ENCODE measurements at places on chromosomes 5 and 9. TPM values are rescaled to one million over a fixed set of nuclear protein-coding genes. Genes with fewer than 3 reads are reported as not detected.

Gene PLCXD3
- total RNA-seq, result 104 TPM

Gene ZNF879
- 4.1 TPM for total RNA-seq

DNA sequence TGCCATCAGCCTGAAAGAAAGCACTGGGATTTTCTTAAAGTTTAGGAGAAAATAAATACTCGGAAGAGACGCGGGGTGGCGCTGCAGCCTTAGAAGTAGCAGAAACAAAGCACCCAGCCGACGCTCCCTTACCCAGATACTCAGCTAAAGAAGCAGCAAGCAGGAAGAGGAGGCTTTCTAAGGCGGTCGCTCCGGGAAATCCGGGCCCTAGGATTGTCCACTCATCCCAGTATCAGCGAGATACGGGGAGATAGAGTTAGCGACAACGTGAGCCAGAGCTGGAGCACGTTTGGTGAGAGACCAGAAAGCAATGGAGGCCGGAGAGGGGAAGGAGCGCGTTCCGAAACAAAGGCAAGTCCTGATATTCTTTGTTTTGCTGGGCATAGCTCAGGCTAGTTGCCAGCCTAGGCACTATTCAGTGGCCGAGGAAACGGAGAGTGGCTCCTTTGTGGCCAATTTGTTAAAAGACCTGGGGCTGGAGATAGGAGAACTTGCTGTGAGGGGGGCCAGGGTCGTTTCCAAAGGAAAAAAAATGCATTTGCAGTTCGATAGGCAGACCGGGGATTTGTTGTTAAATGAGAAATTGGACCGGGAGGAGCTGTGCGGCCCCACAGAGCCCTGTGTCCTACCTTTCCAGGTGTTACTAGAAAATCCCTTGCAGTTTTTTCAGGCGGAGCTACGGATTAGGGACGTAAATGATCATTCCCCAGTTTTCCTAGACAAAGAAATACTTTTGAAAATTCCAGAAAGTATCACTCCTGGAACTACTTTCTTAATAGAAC lies at the start of gene PCDHB2:
PCDHB2 (plus strand) TSS at position 135 of the 782 bp plus-strand sequence; CDS start at position 311, 176 bp downstream.
- no peak within 1 kb of the TSS for H3K27ac ChIP-seq
- no peaks in the 10 kb centered on the region for H3K36me3 ChIP-seq
- DNase-seq, result no peak
- H3K4me1 ChIP-seq, result no peaks in the 10 kb centered on the region
- H3K27me3 ChIP-seq, result peaks cover 60% of the 10 kb centered on the region

Gene GRXCR2
- 0.94 TPM for total RNA-seq

DNA sequence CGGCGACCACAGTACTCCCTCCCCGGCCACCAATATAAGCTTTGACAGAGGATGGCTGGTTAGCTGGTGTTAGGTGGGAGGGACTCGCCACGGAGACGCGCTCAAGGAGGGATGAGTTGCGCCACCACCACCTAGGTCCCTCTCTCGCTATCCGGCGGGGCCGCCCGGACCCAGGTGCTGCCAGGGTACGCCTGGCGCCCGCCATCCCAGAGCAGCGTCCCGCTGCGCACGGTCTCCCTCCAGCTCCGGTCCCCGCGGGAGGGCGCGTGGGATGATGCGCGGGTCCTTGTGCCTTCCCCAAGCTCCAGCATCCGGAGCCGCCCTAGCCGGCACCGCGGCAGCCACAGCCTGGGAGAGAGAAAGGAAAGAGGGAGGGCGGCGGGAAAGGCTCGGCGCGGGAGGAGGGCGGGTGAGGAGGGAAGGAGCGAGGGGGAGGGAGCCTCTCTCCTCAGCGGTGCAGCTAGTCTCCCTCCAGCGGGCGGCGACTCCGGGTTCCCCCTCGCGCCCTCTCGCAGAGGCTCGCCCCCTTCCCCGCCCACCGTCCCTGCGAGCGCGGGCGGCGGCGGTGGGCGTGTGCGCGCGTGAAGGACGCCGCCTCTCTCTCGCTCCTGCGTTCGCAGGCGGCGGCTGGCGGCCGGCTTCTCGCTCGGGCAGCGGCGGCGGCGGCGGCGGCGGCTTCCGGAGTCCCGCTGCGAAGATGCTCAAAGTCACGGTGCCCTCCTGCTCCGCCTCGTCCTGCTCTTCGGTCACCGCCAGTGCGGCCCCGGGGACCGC lies at the start of gene CAMK4:
CAMK4 (plus strand) TSS at position 598 of the 774 bp plus-strand sequence; CDS start at position 698, 100 bp downstream.
- DNase-seq, result peak; percentile 54
- no peak within 1 kb of the TSS for H3K27ac ChIP-seq
- no peaks in the 10 kb centered on the region for H3K36me3 ChIP-seq
- H3K4me3 ChIP-seq, result peak within 1 kb of the TSS; percentile 59

Gene CDKN2B
- 5.2 TPM for total RNA-seq

Gene RASGRF2
- 11.7 TPM for total RNA-seq

GRCh38 chr9:110575945-110576344 lies 3.6 kb downstream of the SVEP1 start:
- no peak overlapping the region for H3K27ac ChIP-seq
- H3K4me1 ChIP-seq, result no peaks in the 10 kb centered on the region
- no peak overlapping the region for H3K4me3 ChIP-seq
- DNase-seq, result no peak

DNA sequence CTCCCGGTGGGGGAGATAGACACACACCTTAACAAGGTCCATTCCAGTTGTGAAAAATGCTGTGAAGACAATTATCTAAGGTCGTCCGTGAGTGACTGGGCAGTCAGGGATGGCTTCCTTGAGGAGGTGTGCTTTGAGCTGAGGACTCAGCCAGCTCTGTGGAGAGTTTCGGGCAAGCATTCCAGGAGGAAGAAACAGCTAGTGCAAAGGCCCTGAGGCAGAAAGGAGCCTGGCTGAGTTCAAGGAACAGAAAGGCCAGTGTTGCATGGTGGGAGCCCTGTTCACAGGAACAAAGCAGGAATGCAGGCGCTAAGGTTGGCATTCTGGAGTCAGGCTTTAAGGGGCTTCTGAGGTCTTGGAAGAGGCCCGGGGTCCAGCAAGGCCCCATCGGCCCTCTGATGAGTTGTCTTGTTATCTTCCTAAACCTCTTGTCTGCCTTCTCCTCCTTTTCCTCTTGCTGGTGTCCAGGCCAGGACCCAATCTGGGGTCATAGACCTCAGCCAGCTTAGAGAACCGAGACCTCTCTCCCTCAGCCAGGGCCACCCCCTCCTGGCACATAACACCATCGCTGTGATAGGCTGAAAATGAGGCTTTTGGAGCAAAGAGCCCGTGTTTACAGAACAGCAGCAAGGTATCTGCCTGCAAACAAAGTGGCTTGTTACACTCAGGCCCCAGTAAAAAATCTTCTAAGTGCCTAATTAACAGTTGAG lies 270.2 kb upstream of the MVB12B start:
- no peak overlapping the region for H3K4me3 ChIP-seq
- peaks cover 59% of the 10 kb centered on the region for H3K27me3 ChIP-seq
- no peak for DNase-seq
- H3K4me1 ChIP-seq, result no peaks in the 10 kb centered on the region
- H3K27ac ChIP-seq, result no peak overlapping the region
- H3K36me3 ChIP-seq, result no peaks in the 10 kb centered on the region

Gene DUSP1
- total RNA-seq, result 215 TPM

DNA sequence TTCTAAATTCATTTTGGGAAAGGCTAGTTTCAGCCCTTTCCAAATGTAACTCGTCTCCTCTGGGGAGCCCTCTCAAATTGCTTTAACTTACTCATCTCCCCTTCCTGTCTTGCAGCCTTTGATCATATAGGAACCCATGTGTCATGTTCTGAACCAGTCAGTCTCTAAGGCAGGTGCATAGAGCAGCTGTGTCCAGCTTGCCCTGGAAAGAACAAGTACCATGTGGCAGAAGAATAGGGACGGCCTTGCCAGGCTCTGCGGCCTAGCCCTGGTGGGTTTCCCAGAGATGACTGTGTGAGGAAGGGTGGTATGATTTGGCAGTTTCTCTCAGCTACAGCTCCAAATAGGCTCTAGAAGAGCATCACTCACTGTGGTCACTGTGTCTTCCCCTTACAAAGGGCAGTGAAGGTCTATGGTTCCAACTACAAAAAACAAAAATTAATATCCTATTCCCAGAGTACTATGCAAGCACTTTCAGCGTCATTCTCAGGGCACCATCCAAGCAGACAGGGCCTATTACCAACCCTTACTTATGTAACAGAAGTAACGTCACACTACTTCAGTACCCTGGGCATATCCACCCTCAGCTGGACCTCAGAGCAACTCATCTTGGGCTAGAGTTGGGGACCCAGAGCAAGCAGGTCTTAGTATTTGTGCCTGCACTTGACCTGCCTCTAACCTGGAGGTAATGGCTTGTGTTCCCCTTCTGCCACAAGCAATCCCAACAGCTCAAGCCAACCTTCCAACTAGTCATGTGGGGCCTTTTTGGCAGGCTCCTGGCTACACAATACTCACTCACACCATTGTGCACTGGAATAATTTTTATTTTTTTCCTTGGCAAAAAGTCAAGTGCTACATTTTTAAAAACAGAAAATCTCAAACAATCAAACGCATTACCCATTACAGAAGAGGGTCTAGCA lies 37.2 kb upstream of the UBAP2 start:
- peak overlapping the region; percentile 48 for H3K27ac ChIP-seq
- H3K4me3 ChIP-seq, result no peak overlapping the region
- H3K4me1 ChIP-seq, result no peaks in the 10 kb centered on the region
- peaks cover 27% of the 10 kb centered on the region for H3K36me3 ChIP-seq
- no peak for DNase-seq
- no peaks in the 10 kb centered on the region for H3K27me3 ChIP-seq

DNA sequence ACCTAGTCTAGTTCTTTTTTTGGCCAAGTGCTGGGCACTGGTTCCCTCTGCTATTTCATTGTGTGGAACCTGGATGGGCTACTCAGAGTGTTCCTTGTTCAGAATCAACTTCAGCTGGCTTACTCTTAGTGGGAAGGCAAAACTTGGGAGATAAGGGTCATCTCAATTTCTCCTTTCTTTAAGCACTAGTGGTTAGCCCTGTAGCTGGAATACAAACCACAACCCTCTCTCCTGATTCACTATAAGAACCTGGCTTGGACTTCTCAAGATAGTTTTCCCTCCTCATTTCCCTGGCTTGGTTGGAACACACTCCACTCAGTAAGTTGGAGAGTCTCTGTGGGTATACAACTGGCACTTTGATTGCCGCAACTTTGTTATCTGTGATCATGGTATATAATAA lies 35.1 kb downstream of the GRIA1 start:
- H3K4me1 ChIP-seq, result peaks cover 19% of the 10 kb centered on the region
- DNase-seq, result no peak
- H3K36me3 ChIP-seq, result no peaks in the 10 kb centered on the region
- no peak overlapping the region for H3K4me3 ChIP-seq
- H3K27me3 ChIP-seq, result no peaks in the 10 kb centered on the region

DNA sequence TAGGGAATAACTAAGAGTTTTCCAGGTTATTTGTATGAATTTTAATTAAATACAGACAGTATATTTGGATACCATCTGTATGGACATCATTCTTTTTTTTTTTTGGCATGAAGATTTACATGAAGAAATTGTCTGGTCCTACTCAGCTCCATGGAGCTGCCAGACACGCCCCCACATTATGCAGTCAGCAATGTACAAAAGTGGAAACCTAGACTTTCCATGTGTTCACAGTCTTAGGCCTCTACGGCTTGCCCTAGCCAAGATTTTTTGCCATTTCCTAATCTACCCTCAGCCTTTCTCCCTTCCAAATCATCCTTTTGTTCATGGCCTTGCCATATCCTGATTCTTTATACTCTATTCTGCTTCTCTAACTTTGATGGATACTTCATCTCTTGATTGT lies 207.1 kb downstream of the SGCD start:
- DNase-seq, result no peak
- no peaks in the 10 kb centered on the region for H3K27me3 ChIP-seq
- H3K4me1 ChIP-seq, result no peaks in the 10 kb centered on the region
- H3K4me3 ChIP-seq, result no peak overlapping the region

Gene PCDHB15
- total RNA-seq, result 4.5 TPM

DNA sequence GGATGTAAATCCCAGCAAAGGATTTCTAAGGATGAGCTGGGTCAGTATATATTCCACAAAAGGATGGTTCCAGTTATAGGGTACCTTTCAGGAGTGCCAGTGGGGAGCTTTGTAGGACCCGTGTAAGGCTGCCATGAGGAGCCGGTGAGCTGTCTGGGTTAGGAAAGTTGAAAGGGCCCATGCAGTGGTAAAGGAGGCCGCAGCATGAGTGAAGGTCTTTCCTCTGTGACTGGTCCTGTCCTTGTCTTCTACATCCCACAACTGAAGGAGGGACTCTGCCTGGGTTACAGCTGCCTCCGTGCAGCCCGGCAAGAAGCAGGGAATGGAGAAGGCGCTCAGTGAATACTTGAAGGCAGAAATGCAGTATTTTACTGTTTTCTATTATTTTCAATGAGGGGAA lies 58.9 kb downstream of the HSPA4 start:
- H3K36me3 ChIP-seq, result no peaks in the 10 kb centered on the region
- no peak overlapping the region for H3K27ac ChIP-seq
- H3K4me3 ChIP-seq, result no peak overlapping the region
- DNase-seq, result no peak
- H3K27me3 ChIP-seq, result no peaks in the 10 kb centered on the region
- peaks cover 8% of the 10 kb centered on the region for H3K4me1 ChIP-seq

Gene SLC25A2
- not detected for total RNA-seq

GRCh38 chr9:79129865-79130480 lies 441.8 kb upstream of the TLE4 start:
- H3K36me3 ChIP-seq, result no peaks in the 10 kb centered on the region
- no peak overlapping the region for H3K4me3 ChIP-seq
- no peaks in the 10 kb centered on the region for H3K4me1 ChIP-seq
- DNase-seq, result peak; percentile 18

DNA sequence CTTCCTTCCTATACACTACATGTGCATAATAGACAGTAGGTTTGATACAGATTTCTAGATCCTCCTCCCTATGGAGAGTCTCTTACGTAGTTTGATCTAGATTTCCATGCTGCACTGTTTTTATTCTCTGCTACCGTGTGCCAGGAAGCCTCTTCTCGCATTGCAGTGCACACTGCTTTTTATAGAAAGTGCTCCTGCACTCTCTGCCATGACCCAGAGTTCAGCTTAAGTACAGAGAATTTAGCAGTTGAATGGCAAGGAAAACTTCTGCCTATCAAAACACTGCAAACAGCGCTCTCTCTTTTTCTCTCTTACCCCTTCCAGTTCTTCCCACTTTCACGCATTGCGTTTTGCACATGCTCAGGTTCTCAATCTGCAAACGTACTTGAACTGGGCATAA lies 187.4 kb downstream of the ARHGAP26 start:
- peak overlapping the region; percentile 50 for H3K27ac ChIP-seq
- DNase-seq, result peak; percentile 22
- no peaks in the 10 kb centered on the region for H3K4me1 ChIP-seq
- no peak overlapping the region for H3K4me3 ChIP-seq

Gene SLC34A3
- total RNA-seq, result not detected

DNA sequence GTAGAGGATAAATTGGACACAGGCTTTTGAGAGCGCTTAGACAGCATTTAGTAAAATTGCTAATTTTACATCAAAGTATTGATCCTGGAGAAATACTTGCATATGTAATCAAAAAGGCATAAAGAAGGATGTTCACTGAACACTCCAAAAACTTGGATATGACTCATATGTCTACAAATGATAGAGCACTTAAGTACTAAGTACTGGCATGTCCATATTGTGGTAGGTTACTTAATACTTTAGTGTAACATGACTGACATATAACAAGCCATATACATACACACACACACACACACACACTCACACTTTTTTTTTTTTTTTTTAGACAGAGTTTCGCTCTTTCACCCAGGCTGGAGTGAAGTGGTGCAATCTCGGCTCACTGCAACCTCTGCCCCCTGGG lies 361.9 kb downstream of the ARHGEF28 start:
- no peak for DNase-seq
- no peak overlapping the region for H3K4me3 ChIP-seq
- H3K36me3 ChIP-seq, result no peaks in the 10 kb centered on the region
- H3K27ac ChIP-seq, result no peak overlapping the region
